Liver (tissue), 10 donors: ENCODE measurements at places on chromosomes 4 and X. TPM values are rescaled to one million over a fixed set of nuclear protein-coding genes. Genes with fewer than 3 reads are reported as not detected.

- no peak for DNase-seq
These were observed 270.3 kb downstream of the DTHD1 start for GRCh38 chr4:36551697-36552214.

GRCh38 chrX:131792356-131792749 is 230.7 kb upstream of the STK26 start:
- DNase-seq = no peak

DNA sequence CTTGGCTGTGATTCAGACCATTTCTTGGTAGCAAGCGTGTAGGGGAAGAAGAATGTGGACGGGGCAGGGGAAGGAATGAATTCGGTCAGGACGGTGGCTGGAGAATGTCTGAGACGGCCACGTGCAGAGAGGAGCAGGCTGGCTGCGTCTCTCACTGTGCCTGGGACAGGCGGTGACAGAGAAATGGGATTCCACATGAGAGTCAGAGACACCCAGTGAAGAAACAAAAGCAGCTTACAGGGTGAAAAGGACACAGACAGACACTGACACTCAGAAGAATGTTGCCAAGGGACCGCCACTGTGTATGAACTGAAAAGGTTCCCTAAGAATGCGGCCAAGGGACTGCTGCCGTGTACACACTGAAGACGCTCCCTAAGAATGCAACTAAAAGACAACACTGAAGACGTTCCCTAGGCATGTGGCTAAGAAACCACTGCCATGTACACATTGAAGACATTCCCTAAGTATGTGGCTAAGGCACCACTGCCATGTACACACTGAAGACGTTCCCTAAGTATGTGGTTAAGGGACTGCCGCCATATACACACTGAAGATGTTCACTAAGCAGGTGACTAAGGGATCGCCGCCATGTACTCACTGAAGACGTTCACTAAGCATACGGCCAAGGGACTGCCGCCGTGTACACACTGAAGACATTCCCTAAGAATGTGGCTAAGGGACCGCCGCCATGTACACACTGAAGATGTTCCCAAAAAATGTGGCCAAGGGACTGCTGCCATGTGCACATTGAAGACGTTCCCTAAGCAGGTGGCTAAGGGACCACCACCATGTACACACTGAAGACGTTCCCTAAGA is 49.1 kb downstream of the DHRSX start:
- DNase-seq = no peak

The TEC gene
- 1.1 TPM for polyA plus RNA-seq

- no peak for DNase-seq
These were observed 21.5 kb downstream of the BTC start for GRCh38 chr4:74772783-74773182.

DNA sequence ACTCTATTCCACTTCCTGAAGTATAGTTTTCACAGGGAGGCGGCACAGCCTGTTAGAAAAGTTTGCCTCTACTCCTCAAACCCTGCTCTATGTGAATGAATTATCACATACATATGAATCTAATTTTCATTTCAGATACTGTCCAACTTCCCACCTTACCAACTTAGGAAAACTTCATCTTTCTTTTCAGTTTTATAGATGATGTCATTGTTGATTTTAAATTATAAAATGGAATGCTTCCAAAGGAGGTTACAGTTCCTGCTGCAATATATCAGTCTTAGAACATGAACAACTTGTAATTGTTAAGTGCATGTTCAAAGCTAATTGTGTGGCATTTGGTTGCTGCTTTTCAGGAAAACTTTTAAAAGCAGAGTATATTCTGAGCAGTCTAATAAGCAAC is 92.4 kb downstream of the NEUROG2 start:
- no peak for DNase-seq

GRCh38 chr4:101824500-101824899 is 34.0 kb downstream of the BANK1 start:
- DNase-seq = no peak

GRCh38 chr4:182339221-182339641 is 96.0 kb downstream of the TENM3 start:
- DNase-seq = no peak

DNA sequence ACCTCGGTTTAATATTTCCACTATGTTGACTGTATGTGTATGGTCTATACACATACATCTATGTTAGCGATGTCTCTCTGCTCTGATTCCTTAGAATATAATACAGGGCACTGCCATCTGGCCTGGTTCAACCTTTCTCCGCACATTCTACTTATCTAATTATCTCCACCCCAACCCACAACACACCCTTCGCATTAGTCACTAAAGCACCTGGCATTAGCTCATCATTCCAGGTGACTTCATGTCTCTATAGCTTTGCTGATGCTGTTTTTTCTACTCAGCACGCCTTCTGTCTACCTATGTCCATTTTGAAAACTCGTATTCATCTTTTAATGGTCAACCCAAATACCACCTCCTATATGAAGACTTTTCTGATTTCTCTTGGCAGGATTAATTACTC is 425.2 kb upstream of the RASGEF1B start:
- DNase-seq = no peak

GRCh38 chrX:19030805-19031204 is 46.9 kb upstream of the PHKA2 start:
- DNase-seq = no peak

GRCh38 chr4:108192935-108193334 is 24.2 kb upstream of the LEF1 start:
- DNase-seq = no peak

DNA sequence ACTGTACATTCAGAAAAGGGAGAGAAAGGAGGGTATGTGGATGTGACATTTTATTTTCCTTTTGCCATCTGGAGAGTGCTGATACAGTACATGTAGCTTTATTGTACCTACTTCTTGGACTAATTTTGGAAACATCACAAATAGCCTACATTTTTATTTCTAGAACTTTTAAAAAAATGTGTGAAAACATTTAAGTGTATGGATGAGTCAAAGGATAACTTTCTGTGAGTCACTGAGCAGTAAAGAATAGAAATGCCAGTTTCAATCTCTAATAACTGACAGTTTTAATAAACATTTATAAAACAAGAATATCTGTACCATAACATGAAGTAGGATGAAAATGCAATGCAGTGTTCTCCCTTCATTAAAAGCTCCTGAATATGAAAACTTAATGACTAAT is 374.4 kb upstream of the NWD2 start:
- no peak for DNase-seq

The BMP3 gene
- polyA plus RNA-seq = not detected

GRCh38 chrX:97397371-97397770 is 513.7 kb downstream of the RPA4 start:
- DNase-seq = no peak

The GPR78 gene
- polyA plus RNA-seq = not detected

DNA sequence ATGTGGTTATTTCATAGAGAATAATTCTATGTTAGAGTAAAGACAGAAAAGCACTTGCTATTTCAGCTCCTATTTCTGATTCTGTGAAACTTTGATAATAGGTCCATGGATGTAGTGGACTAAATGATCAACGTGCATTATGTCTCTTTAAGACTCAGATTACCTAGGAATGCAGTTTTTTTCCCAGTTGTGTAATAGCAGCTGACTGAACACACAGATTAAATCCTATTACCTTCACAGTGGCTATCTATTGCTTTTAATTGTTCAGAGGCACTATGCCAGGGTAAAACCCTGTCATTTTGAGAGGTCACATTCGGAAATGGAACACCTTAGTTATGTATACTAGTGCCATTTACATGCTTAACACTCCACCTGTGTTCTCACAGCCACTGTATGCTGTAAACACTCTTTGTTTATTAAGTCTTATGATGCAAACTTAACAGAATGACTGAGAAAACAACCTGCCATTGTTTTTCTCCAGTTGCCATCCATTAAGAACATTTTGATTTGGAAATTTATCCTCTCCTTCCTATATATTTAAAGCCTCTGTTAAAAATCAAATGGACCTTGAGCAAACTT is 70.5 kb downstream of the HPGD start:
- DNase-seq = no peak

- no peak for DNase-seq
These were observed 109.1 kb upstream of the BMP3 start for GRCh38 chr4:80921441-80921840.

The MUC7 gene
- not detected for polyA plus RNA-seq

The GRPR gene
- not detected for polyA plus RNA-seq

DNA sequence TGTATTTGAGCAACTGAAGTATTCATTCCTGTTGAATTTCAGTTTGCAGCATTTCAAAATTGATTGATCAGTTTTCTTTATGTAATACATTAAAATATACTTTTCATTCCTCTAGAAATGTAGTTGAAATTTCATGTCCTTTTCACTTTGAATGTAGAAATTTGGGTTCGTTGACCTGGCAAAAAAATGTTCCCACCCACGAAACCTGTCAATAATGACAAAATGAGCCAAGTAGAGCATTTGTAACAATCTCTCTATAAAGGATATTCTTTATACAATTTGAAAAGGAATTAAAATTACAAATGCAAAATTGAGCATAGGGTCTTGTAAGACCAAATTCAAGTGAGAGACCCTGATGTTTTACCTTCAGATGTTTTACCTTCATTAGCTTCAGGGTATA is 283.9 kb downstream of the ANKRD50 start:
- DNase-seq = no peak
